ENCODE measurements at places on chromosomes 3 and 15.
A peak's percentile ranks its signal among the peaks of the same experiment; 100 is the strongest.

- DNase-seq = no peak
Measured at GRCh38 chr3:13655061-13655913, 106.4 kb downstream of the FBLN2 start.

DNA sequence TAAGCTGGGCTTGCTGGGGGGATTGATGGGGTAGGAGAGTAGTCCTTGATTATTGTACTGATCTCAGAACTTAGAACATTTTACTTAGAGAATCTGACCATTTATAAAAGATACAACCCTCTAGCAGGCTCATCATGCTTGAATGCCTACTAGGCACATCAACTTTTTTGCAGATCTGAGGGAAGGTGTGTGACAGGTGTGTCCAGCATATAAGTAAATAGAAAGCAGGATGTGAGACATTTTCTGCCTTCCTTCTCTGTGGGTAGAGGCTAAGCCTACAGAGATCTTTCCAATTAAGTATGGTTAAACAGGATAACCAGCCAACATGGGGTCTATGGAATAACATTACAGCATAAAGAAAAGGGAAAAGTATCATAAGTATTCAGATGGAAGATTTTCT, 159.1 kb downstream of the AKAP13 start:
- DNase-seq = no peak

DNA sequence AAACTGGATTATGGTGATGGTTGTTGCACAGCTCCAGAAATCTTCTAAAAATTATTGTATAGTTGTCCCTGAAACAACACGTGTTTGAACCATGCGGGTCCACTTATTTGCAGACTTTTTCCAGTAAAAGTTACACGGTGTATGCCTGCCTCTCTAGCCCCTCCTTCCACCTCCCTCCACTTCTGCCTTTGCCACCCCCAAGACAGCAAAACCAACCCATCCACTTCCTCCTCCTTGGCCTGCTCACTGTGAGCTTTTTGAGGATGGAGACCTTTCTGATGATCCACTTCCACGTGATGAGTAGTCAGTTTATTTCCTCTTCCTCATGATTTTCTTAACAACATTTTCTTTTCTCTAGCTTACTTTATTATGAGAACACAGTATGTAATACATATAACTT, 5.4 kb downstream of the CYFIP1 start:
- no peak for DNase-seq

DNA sequence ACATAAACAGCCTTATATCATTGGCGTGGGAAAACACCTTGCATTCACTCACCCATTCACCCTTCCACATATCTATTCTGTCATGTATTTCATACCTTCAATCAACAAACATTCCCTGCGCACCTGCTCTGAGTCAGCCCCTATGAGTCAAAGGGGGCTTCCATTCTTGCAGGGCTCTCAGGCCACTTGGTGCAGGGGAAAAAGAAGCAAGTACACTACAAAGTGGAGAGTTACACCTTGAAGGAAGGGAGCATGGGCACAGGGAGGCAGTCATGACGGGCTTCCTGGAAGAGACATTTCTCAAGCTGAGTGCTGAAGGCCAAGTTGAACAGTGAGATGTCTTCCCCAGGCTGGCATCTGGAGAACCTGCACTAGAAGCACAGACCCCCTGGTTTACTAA, 4.6 kb upstream of the AMOTL2 start:
- DNase-seq = no peak

DNA sequence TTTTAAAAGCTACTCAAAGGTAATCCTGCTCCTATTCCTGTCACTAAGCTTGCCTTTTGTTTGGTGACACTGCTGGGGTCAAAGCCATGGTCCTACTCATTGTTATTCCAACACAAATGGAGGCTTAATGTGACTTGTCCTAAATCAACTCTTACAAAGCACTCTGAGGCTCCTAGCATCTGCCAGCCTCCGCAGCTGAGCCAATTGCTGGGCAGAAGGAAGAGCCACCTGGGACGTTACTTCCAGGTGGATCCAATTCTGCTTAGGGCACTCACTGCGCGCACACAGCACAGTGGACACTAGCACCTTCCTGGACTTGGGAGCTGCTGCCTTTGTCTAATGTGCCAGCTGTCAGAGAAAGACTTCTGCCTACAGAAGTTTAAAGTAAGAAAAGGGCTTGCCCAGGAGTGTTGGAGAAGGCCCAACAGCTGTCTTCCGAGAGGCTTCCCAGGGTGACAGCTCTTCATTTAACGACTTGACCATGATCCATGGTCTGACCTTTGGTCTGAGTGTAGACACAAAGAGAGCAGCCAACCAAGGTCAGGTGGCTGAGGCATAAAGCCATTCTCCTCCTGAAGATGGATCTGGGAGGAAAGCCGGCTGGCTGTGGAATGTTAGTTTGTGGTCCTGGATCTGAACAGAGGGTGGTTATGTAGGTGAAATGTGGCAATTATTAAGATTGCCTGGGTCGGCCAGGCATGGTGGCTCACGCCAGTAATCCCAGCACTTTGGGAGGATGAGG, 102.2 kb downstream of the AQP9 start:
- no peak for DNase-seq

- no peak for DNase-seq
Measured at GRCh38 chr15:63938486-63939061, 104.8 kb upstream of the HERC1 start.

DNA sequence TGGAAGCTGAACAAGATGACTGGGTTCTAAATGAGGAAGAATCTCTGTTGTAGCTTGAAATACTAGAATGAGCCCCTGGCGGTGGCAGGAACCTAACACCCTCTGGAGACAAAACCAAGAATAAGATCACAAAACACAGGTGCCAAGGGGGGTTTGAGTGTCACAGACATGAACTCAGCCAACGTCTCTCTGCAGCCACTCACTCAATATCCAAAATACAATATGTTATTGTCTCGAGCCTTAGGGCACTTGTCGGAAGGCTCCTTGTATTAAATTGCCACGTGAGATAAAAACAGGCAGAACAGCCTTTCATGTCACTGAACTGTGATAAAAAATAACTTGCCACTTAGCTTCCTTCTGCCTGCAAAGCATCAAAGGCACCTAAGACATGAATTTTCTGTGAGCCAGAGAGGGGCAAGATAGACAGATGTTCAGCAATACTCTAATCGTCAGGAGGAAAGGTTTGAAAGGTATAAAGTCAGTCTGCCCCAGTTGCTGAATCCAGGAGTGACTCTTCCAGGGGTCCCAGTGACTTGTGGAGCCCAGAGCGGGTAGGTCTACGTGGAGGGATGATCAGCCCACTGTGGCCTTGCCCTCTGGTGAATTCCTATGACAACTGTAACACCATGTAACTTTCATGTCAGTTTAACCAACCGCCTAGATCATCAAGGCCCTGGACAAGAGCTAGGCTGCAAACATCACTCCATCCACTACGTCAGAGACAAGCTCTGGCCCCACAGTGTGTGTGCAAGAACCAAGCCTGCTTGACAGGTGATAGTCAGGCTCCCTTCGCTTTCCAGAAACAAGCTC, 165.2 kb downstream of the OSBPL10 start:
- no peak for DNase-seq

DNA sequence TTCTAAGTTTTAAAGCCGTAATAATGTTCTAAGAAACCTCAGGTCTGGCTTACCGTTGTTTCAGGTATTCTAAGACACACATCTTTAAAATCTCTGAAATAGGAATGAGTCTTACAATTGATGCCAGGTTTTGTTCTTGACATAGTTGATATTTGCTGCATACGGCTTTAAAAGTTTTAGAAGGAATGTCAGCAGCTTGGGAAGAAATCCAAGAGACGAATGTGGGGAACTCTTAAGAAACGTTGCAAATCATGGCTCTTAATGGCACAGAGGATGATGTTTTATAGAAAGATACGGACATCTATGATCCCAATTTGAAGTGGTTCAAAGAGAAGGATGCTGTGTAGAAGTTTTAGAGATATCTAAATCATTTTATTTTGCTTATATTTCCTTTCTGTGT, 11.5 kb downstream of the NUDT16 start:
- no peak for DNase-seq

GRCh38 chr15:91737151-91737818, 116.2 kb upstream of the SLCO3A1 start:
- no peak for DNase-seq

- DNase-seq = no peak
Measured at GRCh38 chr15:101620671-101621070, 31.5 kb downstream of the TM2D3 start.

GRCh38 chr3:119681279-119681678, 4.1 kb upstream of the COX17 start:
- DNase-seq = no peak

DNA sequence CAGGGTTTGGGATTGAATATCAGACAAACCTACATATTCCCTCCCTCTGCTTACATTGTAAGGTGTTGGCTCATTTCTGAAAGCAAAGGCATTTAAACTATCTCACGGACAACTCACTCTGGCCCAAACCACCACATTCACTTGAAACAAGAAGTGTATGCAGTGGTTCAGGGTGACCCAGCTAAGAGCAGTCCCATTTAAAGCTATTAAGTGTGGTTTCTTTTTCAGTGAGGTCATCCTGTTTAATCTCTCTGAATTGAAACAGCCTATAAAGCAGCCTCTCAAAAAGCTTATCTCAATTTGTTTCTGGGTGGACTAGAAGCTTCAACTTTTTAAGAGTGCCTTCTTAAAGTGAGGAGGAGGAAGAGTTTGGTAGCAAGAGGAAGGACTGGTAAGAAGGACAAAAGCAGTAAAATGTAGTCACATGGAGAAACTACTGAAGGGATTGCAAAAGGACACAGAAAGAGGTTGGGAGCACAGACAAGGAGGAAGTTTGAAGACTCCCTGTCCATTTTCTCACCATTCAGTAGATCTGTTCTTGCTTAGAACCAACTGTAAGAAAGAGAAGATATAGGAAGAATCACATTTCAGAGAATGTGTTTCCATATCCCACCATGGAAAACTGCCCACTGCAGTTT, 151.6 kb downstream of the TMCO5A start:
- no peak for DNase-seq

- DNase-seq = no peak
Measured at GRCh38 chr3:145915787-145916186, 245.2 kb downstream of the PLOD2 start.

DNA sequence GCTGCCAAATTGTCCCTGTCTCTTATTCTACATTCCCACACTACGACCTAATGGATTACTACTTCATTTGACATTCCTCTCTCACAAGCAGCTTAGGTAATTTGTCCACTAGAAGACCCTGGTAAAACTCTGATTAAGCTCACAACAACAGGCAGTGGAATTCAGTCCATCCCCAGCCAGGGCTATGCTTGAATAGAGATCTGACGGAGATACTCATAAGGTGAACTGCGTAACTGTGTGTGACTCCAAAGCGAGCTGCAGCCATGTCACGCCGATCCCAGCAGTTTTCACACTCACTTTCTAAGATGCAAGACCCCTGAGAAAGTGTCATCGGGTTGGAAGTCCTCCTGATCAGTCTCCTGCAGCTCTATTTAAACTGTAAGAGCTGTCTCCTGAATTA, 25.7 kb upstream of the ROBO2 start:
- no peak for DNase-seq

DNA sequence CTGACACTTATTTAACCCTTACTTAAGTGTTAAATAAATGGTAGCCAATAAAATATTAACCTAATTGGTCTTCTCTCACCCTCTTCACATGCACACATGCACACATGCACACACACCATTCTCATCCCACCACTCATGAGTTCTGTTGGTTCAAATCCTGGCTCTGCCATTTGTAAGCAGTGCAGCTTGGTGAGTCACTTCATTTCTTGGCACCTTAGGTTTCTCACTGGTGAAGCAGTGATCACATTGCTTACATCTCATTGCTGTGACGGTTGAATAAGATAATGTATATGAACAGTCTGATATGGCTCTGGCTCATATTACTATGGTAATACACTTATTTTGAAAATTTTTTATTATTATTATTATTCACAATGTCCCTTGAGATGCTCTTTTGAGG, 33.8 kb downstream of the RIOX2 start:
- no peak for DNase-seq

DNA sequence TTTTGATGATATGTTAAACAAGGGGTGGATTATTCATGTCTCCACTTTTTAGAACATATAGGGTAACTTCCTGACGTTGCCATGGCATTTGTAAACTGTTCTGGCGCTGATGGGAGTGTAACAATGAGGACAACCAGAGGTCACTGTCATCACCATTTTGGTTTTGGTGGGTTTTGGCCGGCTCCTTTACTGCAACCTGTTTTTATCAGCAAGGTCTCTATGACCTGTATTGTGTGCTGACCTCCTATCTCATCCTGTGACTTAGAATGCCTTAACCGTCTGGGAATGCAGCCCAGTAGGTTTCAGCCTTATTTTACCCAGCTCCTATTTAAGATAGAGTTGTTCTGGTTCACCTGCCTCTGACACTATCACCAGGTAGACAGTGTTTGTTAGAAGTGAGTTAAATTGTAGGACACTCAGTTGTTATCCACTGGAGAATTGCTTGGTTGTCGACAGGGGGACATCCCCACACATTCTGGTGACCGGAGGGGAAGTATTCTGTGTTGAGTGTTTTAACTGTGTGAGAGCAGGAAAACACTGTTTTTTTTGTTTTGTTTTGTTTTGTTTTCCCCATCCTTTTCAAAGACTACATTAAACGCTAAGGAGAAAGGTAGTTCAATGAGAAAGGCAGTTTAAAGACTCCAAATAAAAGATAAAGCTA, 36.9 kb upstream of the SKIL start:
- DNase-seq = no peak

DNA sequence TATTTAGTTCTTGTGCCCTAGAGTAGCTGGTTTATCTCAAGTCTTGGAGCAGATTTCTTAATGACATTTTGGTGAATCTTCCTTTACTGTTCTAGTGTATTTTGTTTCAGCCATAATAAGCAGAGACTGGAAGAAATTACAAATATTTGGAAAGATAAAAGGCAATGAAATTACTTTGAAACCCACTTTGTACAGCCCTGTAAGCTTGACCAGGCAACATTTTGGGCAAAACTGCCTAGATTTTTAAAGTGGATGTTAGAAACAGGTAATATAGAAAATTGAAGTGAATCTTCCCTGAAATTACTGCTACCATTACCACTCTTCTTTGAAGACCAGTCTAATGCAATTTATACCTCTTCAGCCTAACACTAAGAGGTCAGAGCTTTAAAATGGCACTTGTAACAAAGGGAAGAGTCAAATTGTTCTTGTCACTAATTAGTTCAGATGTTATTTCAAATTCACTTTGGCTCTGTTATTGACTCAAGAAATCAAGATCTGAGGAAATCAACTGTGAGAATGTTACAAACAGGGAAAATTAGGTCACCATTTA, 589.4 kb downstream of the NLGN1 start:
- DNase-seq = no peak

- no peak for DNase-seq
Measured at GRCh38 chr3:57144952-57145351, 20.2 kb downstream of the IL17RD start.

- DNase-seq = no peak
Measured at GRCh38 chr3:14063152-14063551, 61.5 kb downstream of the CHCHD4 start.

DNA sequence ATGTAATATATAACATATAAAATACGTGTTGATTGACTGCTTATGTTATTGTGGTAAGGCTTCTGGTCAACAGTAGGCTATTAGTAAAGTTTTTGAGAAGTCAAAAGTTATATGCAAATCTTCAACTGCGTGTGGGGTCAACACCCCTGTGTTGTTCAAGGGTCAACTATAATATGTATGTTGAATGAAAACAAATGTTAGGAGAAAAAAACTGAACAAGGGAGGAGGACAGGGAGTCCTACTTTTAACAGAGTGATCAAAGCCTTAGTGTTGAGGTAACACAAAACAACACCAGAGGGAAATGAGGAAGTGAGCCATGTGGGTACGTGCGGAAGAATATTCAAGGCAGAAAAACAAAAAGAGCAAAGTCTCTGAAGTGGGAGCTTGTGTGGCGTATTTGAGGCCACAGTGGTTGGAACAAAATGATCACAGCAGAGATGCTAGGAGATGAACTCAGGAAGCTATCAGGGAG, 62.5 kb downstream of the SFMBT1 start:
- peak; percentile 64 for DNase-seq

All from activated T-helper 1 cell treated with anti-CD3 and anti-CD28 coated beads, Interleukin-12 subunit alpha, Interleukin-12 subunit beta, Interleukin-2, Interleukin-4 antibody, amounts not matched to agents 30 ng/mL and 10 ng/mL and 1 ng/mL, durations not matched to agents 14 hours and 24 hours and 36 hours (primary cell).